ENCODE measurements at places on chromosomes 6 and 20.

DNA sequence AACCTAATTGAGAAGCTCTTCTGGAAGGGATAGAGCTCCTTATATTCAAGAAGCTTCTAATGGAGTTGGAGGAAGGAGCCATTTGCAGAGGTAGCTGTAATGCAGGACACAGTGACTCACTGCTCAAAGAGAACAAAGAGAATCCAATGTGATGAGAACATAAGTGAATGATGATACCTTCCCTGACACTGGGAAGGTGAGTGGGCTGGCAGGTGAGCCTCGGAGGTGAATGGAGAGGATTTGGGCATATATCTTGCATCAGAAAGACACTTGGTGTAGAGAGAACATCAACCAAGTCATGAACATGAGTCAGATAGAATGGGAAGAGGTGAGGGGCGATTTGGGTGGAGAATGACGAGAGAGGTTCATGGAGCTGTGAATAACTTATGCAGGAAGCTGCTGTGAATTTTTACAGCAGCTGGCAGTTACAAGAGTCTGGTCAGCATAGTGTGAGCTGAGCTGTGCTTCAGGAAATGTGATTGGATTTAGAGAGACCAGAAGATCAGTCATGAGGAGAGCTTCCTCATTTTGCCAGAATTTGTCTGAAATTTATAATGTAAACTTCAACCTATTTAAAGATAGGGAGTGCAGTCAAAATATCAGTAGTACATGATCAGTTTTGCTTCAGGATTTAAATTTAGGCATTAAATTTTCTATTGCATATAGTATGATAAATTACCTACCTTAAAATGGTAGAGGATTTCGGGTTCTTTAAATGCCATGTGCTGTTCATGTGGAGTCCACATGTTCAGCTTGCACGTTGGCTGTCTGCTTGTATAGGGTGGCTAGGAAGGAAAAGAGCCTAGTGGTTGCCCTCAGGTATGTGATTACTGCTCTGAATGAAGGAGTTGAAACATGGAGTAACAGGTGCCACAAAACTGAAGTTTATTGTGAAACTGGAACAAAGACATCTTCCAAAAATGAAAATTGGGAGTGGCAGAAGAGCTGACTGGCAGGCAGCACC lies 59.2 kb upstream of the KIF25 start:
- no peak for DNase-seq

GRCh38 chr20:4720041-4720976 lies 1.4 kb upstream of the PRND start:
- peak; percentile 64 for DNase-seq

- DNase-seq, result no peak
These were observed 540.1 kb downstream of the MAFB start for GRCh38 chr20:40148886-40149285.

DNA sequence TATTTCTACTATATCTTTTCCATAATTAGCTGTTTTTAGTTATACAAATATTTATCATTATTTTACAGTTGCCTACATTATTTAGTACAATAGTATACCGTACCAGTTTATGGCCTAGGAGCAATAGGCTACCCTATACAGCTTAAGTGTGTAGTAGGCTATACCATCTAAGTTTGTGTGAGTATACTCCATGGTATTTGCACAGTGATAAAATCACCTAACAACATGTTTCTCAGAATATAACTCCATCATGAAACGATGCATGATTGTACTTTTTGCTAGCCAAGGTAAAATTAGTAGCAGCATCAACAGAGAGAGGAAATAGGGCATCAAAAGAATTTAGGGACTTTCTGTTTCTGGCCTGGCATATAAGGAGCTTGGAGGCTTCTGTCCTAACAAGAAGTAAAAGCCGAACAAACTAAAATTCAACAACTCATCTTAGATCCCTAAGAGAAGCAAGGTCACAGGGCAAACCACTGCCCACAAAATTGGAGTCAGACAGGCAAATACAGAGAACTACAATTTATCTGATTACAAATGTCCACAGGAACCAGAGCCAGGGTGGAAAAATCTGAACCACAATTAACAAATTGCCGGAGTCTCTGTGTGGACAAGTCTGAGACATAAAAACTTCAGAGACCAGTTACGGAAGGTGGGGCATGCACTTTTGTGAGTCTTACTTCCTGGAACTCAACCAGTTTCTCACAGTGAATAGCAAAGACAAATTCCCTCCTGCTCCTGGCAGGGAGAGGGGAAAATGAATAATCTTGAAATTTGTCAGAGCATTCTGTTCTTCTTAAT lies 671.4 kb downstream of the RFPL4B start:
- peak; percentile 20 for DNase-seq

GRCh38 chr6:106988664-106989063 lies 14.1 kb upstream of the CD24 start:
- DNase-seq, result no peak

DNA sequence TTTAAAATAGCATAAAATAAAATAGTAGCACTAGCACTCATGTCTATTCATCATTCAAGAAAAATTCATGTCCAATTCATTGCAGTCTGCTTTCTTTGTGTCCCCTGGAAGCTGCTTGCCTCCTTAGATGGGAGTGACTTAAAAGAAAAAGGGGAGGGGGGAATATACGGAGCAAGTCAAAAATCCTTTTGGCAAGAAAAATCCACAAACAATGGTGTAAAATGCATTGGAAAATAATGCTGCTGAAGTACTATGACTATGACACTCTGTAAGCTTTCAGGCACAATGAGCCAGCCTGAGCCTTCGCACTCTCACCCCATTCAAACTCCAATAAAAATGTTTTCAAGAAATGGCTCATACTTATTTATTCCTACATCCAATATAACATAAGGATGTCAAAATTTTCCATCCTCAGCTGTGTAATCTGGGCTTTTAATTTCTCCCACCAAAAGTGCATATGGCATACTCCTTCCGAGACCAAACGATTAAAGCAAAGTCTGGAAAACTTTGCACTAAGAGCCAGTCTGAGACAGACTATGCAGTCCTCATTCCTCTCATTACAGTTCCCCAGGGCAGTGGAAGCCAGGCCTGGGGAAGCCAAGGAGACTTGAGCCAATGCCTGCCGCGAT lies 790 bp downstream of the NEDD9 start:
- DNase-seq, result no peak

DNA sequence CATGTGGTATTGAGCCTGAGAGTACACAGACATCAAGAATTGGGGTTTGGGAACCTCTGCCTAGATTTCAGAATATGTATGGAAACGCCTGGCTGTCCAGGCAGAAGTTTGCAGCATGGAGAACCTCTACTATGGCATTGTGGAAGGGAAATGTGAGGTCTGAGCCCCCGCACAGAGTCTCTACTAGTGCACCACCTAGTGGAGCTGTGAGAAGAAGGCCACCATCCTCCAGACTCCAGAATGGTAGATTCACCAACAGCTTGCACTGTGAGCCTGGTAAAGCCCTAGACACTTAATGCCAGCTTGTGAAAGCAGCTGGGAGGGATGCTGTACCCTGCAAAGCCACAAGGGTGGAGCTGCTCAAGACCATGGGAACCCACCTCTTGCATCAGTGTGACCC lies 658.2 kb downstream of the HACE1 start:
- no peak for DNase-seq

- no peak for DNase-seq
These were observed 226.8 kb downstream of the TMEM242 start for GRCh38 chr6:157096522-157096921.

DNA sequence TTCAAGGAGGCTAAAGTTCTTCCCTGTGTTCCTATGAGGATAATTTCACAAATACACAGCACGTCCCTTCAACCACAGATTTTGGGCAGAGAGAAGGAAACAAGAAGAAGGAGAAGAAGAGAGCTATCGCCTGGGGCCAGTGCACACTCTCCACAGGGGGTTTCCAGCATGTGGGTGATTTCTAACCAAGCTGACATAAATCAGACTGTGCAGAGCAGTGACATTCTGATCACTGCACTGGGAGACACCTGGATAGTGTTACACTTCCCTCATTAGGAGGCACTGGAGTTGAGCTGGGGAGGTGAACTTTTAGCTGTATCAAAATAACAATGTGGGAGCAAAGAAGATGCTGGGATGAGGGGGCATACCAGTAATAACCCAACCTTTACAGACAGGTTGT lies 71.8 kb upstream of the CENPW start:
- DNase-seq, result no peak

GRCh38 chr6:55772730-55773129 lies 102.7 kb downstream of the BMP5 start:
- DNase-seq, result no peak

DNA sequence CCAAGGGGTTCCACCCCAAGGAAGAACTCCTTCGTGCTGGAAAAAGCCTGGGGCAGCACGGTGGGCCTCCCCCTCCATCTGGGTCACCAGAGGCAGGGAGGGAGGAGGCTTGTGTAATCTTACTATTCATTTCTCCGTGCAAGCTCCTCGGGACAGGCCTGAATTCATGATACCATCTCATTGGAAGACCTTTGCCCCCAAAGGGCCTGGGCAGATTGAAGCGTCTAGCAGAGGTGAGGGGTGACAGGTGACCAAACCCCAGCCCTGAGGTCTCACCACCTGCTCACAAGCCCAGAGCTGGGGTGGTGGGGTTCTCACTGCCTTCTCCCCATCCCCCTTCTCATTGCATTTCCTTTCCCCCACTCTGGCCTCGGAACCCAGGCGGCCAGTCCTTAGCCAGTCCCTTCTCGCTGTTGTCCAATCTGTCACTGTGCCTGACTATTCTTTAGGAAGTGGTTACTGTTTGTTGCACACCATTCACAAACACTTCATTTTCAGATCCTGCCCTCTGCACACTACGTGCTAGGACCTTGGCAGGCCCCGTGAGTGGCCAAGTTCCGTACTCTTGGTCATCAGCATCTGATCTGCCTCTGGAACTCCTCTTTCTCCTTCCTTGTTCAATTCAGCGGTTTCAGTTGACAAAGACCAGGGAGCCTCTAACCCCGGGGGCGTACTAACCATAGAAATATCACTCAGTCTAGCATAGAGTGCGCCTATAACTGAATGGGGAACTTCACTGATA lies 137.1 kb downstream of the LY86 start:
- no peak for DNase-seq

GRCh38 chr20:10429443-10429981 lies 4.5 kb downstream of the MKKS start:
- no peak for DNase-seq

GRCh38 chr6:131687022-131687421 lies 14.2 kb downstream of the OR2A4 start:
- DNase-seq, result no peak

GRCh38 chr6:41200901-41201763 lies at the start of gene TREML2:
Gene TREML2 (minus strand): TSS chr6:41201149. CDS start chr6:41201008, 141 bp downstream.
- DNase-seq, result no peak

DNA sequence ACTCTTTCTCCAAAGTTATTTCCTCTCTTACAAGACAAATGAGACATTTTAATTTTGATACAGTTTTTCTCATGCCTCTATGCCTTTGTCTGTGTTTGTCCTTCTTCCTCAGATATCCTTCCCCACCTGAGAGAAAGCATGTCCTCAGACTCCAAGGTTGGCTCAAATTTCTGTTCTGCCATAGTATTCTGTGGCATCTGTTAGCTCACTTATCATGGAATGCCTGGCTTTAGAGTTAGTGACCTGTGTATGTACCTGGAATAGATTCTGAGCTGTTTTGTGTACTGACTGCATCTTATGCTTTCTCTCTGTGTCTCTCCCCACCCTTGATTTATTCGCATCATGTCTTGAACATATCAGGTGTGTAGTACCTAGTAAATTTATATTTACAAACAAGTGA lies 90.0 kb downstream of the CENPW start:
- no peak for DNase-seq

DNA sequence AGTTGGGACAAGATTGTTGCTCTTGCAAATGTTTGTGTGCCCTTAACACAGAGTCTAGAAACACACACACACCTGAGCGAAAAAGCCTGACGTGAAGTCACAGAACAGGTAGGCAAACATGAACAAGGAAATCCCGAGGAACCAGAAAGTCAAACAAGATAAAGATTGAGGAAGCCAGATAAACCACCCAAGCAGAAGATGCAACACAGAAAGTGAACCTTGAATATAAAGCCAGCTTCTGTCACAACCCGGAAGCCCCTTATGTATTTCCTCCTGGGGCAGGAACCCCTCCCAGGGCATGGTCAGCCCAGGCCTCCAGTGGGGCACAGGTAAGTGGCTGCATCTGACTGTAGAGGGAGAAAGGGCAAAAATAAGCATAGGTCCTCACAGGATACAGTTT lies 158.2 kb upstream of the SUPT3H start:
- DNase-seq, result no peak

- no peak for DNase-seq
These were observed 17.4 kb downstream of the COL20A1 start for GRCh38 chr20:63310265-63310991.

- no peak for DNase-seq
These were observed 78.8 kb upstream of the HMGN3 start for GRCh38 chr6:79313254-79313653.

- no peak for DNase-seq
These were observed 243.9 kb upstream of the RUNX2 start for GRCh38 chr6:45084257-45084656.

GRCh38 chr6:111239461-111239860 lies 152.2 kb downstream of the SLC16A10 start:
- DNase-seq, result no peak

GRCh38 chr6:135030056-135030473 lies 24.6 kb downstream of the HBS1L start:
- no peak for DNase-seq

DNA sequence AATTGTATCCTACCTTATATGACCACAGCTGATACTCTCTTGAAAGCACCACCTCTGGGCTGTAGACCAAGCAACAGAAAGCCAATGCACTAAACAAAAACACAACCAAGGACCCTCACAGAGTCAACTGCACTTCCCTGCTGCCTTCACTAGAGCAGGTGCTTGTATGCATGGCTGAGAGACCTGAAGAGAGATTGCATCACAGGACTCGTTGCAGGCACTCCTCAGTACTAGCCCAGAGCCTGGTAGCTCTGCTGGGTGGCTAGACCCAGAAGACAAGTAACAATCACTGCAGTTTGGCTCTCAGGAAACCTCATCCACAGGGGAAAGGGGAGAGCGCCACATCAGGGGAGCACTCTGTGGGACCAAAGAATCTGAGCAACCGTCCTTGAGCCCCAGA lies 521.6 kb upstream of the IMPG1 start:
- no peak for DNase-seq

DNA sequence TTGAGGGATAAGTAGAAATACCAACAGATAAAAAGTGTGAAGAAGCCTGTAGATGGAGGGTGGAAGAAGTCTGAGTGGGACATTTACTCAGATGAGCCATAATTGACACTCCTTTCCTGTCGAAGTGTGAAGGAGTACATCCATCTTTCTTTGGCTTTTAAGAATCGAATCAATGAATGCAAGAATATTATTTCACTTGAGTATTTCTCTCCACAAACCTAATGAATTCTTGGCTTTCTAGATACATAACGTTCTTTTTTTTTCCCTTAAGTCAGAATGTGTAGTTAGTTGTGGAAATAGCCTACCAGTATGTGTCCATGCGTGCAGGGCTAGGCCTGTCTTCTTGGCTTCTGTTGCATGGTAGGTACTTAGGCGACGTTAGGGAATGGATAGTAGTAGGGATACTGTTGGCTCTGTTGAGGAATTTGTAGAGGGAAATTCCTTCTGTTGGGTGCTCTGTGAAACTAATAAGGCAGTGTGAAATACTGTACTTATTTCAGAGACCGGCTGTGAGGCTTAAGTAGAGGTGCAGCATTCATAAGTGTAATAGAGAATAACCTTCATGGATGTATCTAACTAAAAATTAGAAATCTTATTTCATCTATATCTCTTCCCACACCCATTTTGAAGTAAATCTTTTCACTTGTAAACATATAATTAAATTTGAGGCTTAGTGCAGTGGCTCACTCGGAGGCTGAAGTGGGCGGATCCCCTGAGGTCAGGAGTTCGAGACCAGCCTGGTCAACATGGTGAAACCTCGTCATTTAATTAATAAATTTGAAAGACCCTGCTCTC lies 1.5 kb downstream of the RPS18 start:
- DNase-seq, result no peak

Data from breast epithelium (tissue), 4 donors.